Activated T-helper 1 cell treated with anti-CD3 and anti-CD28 coated beads, Interleukin-12 subunit alpha, Interleukin-12 subunit beta, Interleukin-2, Interleukin-4 antibody, amounts not matched to agents 30 ng/mL and 10 ng/mL and 1 ng/mL, durations not matched to agents 14 hours and 24 hours and 36 hours (primary cell): ENCODE measurements at places on chromosomes 7 and 10.

GRCh38 chr7:114212721-114213429, 201.7 kb upstream of the FOXP2 start:
- H3K4me3 ChIP-seq: no peak overlapping the region
- no peaks in the 10 kb centered on the region for H3K36me3 ChIP-seq
- DNase-seq: no peak
- H3K4me1 ChIP-seq: no peaks in the 10 kb centered on the region

DNA sequence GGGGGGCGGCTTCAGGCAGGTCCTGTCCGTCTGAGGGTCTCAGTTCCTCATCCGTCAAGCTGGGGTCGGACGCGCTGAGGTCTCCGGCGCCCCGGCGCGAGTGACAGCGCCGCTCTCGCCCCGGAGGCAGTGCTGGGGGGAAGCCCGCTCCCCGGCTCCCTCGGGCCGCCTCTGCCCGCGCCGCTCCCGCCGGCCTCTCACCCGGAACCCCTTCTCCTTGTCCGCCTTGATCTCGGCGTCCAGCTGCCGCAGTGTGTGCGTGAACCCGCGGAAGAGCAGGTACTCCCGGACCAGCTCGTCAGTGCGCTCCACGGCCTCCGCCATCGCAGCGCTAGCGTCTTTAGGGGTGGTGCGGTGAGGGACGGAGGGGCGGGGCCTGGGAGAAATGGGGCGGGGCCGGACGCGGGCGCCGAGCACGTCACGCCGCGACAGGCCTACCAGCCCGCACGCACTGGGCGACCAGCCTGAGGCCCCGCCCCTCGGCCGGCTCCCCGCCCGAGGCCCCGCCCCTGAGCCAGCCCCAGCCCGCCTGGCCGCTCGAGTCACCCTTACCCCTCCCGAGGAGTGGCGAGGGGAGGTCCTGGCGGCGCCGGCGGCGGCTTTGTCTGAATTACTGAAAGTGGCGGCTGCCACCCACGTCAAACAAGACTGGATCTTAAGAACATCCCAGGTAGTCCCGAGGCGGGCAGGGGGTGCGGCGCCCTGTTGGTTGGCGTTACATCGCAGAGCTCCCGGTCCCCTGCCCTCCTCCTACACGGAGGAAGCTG, at the start of gene WDR91:
Gene WDR91, minus strand, starts transcription at position 348 of the 767 bp plus-strand sequence. Its CDS starts 24 bp downstream, at position 324.
- peaks cover 13% of the 10 kb centered on the region for H3K36me3 ChIP-seq
- peak within 1 kb of the TSS; percentile 98 for H3K27ac ChIP-seq
- peaks cover 47% of the 10 kb centered on the region for H3K4me1 ChIP-seq
- H3K4me3 ChIP-seq: peak within 1 kb of the TSS; percentile 96
- peak; percentile 86 for DNase-seq

- no peak overlapping the region for H3K4me3 ChIP-seq
- DNase-seq: no peak
- no peaks in the 10 kb centered on the region for H3K27me3 ChIP-seq
- no peaks in the 10 kb centered on the region for H3K4me1 ChIP-seq
Observed at GRCh38 chr10:82934429-82934828, 1059.4 kb downstream of the NRG3 start.

GRCh38 chr10:50582766-50583762, 40.7 kb downstream of the SGMS1 start:
- H3K27ac ChIP-seq: no peak overlapping the region
- peaks cover 11% of the 10 kb centered on the region for H3K4me1 ChIP-seq
- no peak for DNase-seq
- H3K27me3 ChIP-seq: no peaks in the 10 kb centered on the region

GRCh38 chr10:131769571-131770410, 131.0 kb upstream of the PPP2R2D start:
- no peak for DNase-seq
- H3K4me3 ChIP-seq: no peak overlapping the region
- H3K36me3 ChIP-seq: no peaks in the 10 kb centered on the region
- H3K4me1 ChIP-seq: no peaks in the 10 kb centered on the region
- no peaks in the 10 kb centered on the region for H3K27me3 ChIP-seq

GRCh38 chr10:10787586-10787985, 230.1 kb upstream of the CELF2 start:
- no peak for DNase-seq
- H3K4me1 ChIP-seq: no peaks in the 10 kb centered on the region
- peaks cover 8% of the 10 kb centered on the region for H3K27me3 ChIP-seq
- no peak overlapping the region for H3K4me3 ChIP-seq
- no peaks in the 10 kb centered on the region for H3K36me3 ChIP-seq

- H3K36me3 ChIP-seq: no peaks in the 10 kb centered on the region
- H3K4me3 ChIP-seq: no peak overlapping the region
- H3K27me3 ChIP-seq: no peaks in the 10 kb centered on the region
- no peaks in the 10 kb centered on the region for H3K4me1 ChIP-seq
- no peak for DNase-seq
- H3K27ac ChIP-seq: no peak overlapping the region
Observed at GRCh38 chr7:155953781-155954549, 141.7 kb upstream of the SHH start.
